ENCODE measurements at places on chromosomes 7 and 10.

GRCh38 chr10:5490032-5490431, 9.3 kb downstream of the CALML5 start:
- no peak for DNase-seq

GRCh38 chr7:457814-458510, 61.7 kb downstream of the PDGFA start:
- no peak for DNase-seq

- DNase-seq, result no peak
Measured at GRCh38 chr7:87148332-87148955, 3.8 kb upstream of the DMTF1 start.

- DNase-seq, result no peak
Measured at GRCh38 chr10:114654822-114655575, 3.1 kb downstream of the ABLIM1 start.

- peak; percentile 28 for DNase-seq
Measured at GRCh38 chr10:19488592-19489280, 327.5 kb upstream of the PLXDC2 start.

DNA sequence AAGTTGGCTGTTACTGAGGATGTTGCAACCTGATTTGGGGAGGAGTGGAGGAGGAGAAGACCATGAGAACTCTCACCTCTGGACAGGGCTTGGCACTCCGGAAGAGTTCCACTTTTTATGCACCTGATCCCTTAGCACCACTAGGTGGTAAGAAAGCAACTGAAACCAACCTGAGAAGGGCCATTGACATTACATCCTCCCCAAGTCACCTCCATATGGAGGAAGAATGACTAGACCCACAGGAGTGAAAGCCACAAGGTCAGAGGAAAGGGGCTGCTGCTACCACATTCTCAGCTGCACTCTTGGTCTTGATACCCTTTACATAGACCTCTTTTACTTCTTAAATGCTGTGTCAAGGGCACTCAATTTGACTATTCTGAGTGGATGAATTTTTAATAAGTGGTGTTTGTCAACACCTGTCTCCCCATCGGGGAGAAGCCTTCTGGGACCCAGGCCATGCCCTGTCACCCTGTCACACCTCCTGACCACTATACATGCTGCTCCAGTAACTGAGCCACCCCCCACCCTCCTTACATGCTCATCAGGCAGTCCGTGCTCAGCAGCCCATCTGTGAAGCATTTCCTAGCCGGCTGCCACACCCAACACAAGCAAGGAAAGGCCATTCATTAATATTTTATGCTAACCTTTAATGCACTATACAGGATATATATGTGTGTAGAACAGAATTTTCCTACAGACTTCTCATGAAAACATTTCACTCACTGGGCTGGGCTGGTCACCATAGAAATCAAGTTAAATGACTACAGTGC, 362.9 kb downstream of the GFRA1 start:
- no peak for DNase-seq

GRCh38 chr7:135454060-135454459, 55.8 kb downstream of the CNOT4 start:
- DNase-seq, result no peak

- no peak for DNase-seq
Measured at GRCh38 chr7:11795231-11795630, 36.8 kb downstream of the THSD7A start.

DNA sequence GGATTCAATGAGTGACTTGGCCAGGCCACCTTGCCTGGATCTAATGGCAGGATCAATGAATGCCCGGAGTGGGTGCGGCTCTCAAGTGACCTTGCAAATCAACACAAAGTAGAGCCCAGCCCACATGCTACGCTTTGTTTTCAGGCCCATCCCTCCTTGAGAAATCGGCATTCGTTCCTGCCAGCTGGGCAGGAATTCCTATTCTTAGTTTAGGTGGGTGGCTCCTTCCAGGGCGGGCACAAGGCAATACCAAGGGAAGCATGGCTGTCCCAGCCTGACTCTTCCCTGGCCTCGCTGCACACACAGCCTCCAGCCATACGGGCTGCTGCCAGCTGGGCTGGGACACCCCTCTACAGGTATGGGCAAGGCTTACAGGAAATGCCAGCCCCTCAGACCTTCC, 119.3 kb downstream of the SH3PXD2A start:
- DNase-seq, result no peak

DNA sequence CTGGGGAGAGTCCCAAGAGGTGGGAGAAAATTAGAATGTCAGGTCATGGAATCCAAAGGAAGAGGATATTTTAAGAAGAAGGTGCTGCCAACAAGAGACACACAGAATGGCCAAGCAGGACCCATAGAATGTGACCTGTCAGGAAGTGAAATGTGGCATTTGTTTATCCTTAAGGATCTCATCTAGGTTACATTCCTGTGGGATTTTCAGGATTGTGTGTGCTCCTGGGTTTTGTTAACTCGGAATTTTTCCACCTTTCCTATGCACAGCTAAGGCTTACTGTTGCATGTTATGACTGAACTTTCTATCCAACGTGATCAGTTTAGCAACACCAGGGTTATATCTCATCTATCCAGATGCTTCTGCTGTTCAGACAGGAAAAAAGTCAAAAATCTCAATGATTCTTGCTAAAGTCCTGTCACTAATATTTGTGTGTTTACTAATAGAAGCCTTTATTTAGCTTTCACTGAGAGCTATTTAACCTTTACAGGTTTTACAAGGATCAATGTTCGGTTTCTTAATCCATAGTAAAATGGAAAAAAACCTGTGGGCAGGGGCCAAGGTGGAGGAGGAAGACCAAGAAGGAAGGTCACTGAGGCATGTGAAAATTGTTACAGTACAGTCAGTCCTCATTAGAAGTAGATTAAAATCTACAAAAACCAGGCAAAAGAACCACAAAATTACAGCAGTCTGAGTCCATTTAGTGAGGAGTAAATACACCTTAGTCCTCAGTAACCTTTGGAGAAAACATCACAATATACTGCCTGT, 437.8 kb upstream of the NPVF start:
- DNase-seq, result no peak

GRCh38 chr10:120719333-120719732, 131.8 kb upstream of the WDR11 start:
- DNase-seq, result no peak

- no peak for DNase-seq
Measured at GRCh38 chr7:150831851-150832250, 20.5 kb upstream of the AOC1 start.

GRCh38 chr10:905972-906371, 25.5 kb downstream of the LARP4B start:
- no peak for DNase-seq

- DNase-seq, result peak; percentile 9
Measured at GRCh38 chr7:116500078-116500853, 728 bp downstream of the CAV2 start.

GRCh38 chr10:42637142-42637541, 1.2 kb downstream of the ZNF33B start:
- no peak for DNase-seq

GRCh38 chr7:31107106-31108090, 55.3 kb downstream of the ADCYAP1R1 start:
- DNase-seq, result no peak

GRCh38 chr10:91683975-91684374, 51.1 kb upstream of the PPP1R3C start:
- no peak for DNase-seq

GRCh38 chr10:29056729-29057128, 232.1 kb upstream of the LYZL1 start:
- DNase-seq, result no peak

DNA sequence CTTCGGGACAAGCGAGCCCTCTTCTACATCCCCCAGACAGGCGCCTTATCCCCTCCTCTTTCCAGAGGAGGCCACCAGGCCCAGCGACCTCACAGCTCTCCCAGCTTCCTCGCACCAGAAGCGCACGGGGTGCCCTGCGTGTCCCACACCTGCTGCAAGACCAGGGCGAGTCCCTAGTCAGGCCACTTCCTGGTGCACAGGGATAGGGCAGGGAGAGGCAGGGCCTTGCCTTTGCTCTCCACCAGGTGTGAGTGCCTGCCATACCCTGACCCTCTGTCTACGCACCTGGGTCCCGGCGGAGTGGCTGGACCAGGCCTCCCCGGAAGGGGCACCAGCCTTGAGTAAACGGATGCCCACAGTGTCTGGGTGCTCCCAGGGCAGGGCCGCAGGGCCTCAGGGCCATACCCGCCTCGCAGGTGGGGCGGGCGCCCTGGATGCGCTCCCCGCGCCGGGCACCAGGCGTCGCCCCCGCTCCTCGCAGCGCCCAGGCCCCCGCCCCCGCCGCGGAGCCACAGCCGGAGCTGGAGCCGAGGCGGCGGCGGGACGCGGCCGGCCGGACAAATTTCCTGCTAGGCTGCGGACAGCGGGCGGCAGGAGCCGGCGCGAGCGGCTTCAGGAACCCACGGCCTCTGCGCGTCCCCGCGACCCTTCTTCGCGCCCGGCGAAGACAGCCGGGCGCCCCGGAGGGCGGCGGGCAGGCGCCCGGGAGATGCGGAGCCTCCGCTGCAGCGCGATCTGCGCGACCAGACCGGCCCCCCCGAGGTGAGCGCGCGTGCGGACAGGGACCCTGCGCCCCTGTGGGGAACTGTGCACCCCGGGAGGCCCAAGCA, at the start of gene PTPRE:
Gene PTPRE, plus strand, starts transcription at position 556 of the 830 bp plus-strand sequence. CDS start 133,779 bp downstream, outside the sequence.
- peak; percentile 52 for DNase-seq

DNA sequence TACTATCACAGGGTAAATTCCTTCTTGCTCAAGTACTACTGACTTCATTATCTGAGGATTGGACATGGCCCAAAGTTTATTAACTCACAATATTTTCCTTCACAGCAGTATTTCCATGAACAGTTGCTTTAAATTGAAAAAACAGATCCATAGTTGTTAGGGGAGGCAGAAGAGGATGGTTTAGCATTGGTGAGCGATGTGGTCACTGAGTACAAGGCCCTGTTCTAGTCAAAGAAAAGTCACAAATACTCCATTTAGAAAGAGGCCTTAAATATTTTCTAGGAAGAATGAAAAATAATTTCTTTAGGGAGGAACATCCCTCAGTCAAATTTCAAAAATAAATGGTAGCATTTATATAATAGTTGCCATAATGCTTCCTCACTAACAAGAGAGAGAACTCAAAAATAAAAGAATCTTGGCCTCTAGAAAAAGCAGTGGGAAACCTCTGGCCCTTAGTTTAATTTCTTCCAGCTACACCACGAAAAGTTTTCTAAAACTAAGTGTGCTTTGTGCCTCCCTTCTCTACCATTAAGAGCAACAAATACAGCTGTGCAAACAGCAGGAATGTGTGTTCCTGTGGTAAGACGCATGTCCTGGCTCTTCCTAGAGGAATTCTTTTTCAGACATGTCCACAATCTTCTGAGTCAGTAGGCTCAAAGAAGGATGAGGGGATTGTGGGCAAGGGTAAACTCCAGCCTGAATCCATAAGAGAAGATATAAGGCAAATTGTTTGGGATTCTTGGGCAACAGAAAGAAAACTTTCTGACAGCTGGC, 105.7 kb downstream of the HOXA1 start:
- no peak for DNase-seq

- DNase-seq, result no peak
Measured at GRCh38 chr7:28830846-28831245, 127.3 kb downstream of the TRIL start.

DNA sequence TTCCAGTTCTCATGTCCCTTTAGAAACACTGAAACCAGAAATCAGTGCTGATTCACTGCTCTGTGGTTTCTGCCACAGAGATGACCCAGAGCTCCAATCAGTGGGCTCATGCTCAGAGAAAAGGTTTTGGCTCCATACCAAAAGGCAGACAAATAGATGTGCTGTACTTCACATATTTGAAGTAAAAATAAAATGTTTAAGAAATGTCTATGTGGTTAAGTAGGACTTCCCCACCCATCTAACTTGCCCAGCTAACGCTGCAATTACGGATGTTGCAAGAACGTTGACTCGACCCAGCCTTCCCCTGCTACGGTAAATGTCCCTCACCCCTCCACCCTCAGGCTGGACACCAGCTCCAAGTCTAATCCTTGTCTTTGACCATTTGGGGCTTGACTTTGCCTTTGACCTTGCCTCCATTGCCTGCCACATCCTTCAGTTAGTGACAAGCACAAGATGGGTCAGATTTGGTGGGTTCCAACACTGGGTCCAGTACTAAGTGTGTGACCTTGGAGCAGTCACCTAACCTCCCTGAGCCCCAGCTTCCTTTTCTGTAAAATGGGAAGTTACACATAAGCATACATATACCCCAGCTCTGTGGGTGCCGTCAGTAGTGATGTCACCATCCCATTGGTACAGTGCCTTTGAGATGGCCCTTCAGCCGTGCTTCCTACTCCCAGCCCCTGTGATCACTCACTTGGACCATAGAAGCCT, 95.8 kb downstream of the CHST15 start:
- peak; percentile 51 for DNase-seq

DNA sequence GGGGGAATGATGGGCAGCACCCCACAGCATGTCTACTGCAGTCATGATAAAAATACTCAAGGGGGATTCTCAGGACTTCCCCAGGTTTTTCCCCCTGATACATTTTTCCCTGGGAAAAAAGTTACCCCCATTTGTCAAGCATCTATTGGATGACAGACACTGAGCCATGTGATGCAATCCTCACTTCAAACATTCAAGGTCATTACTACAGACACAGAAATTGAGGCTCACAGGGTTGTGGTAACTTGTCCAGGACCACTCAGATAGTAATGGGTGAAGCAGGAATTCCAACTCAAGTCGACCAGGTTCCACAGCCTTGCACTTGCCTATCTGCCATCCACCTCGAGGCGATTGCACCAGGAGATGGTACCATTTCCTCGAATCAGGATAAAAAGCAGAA, 31.7 kb downstream of the PPP1R3C start:
- DNase-seq, result no peak

GRCh38 chr7:129951226-129952085, 1.3 kb downstream of the UBE2H start:
- peak; percentile 9 for DNase-seq

DNA sequence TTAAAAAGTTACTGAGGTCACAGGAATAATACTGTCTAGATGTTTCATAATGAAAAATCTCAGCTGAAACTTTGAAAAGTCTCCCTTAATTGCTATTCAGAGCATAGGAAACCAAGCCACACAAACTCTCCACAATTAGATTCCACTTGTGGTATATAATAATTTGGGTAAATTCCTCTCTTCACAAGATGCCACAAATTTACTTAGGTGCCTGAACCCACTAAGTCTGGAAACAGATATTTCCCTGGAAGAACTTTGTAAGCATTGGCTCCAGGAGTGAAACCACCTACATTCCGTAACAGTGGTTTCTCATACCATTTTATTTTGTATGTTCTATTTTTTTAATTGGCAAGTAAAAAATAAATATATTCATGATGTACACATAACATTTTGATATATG, 493.4 kb downstream of the SEMA3D start:
- DNase-seq, result no peak

DNA sequence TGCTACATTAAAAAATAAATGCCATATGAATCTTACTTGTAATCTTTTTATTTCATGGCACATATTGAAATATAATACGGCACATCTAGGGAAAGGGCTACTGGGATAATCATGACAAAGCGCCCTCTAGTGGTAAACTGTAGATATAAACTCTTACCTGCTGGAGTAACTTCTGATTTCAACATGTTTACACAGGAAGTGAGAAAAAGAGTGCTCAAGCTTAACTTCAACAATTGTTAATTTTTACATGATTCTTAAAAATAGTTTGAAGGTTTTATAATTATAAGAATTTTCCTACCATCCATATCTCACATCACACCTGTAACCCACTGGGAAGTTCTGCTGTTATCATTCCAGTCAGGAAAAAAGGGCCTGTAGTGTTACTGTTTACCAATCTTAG, 2.0 kb upstream of the HEPACAM2 start:
- DNase-seq, result no peak
